Stimulated activated CD4-positive, alpha-beta T cell treated with anti-CD3 and anti-CD28 coated beads, Interleukin-1b, Interleukin-23, amount 100 ng/mL, for 1 hour (primary cell): ENCODE measurements at places on chromosomes 4 and X.

- no peak for DNase-seq
Observed at GRCh38 chr4:26130173-26130572, 190.6 kb upstream of the RBPJ start.

- DNase-seq: no peak
Observed at GRCh38 chrX:118181030-118181429, 64.4 kb upstream of the KLHL13 start.

DNA sequence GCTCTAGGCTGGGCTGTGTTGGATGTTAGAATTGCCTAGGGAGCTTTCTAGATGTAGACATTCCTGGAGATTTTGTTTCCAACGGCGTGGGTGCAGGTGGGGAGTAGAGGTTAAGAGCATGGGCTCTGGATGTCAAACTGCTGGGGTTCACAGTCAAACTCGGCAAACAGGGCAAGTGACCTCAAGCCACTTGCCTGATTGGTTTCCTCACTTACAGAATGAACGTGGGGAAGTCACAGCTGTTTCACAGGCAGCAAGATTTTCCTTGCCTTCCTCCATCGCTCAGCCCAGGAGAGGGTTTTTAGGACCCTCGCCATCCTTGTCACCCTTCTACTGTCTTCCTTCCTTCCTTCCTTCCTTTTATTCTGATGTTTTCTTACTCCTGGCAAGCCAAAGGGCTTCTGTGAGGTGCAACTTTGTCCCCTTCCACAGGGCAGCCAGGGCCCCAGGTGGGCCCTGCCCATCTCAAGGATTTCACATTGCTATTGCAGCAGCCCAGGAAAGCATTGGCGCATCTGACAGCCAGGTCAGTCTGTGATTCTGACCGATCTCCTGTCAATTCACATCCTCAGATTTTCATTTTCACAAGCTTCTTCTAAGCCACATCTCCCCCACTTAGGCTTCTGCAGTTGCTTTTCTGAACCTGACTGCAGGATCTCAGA, 7.0 kb downstream of the RTL5 start:
- DNase-seq: no peak

DNA sequence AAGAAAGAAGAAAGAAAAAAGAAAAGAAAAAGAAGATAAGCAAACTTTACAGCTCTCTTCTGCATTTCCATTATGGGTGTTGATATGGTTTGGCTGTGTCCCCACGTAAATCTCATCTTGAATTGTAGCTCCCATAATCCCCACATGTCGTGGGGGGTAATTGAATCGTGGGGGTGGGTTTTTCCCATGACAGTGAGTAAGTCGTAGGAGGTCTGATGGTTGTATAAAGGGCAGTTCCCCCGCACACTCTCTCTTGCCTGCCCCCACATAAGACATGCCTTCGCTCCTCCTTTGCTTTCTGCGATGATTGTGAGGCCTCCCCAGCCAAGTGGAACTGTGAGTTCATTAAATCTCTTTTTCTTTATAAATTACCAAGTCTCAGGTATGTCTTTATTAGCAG, 7.3 kb upstream of the RAB9A start:
- DNase-seq: no peak

DNA sequence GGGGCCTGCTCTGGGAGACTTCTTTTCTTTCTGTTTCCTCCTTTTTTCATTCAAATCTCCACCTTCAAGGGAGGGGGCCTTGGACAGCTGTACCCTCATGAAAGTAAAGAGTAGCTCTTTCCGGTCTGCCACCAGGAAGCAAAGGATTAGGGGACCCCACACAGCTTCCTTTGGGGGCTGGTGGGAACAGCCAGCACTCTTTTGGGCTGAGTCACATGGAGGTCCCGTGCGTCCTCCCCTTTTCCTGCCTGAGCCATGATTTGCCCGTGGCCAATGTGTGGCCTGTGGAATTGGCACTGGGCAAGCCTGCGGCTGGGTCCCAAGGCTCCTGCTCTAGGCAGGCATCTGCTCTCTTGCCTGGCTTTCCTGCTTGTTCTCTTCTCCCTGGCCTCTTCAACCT, 65.5 kb downstream of the FHDC1 start:
- DNase-seq: no peak

- no peak for DNase-seq
Observed at GRCh38 chrX:142994988-142995387, 30.7 kb upstream of the SPANXN4 start.

DNA sequence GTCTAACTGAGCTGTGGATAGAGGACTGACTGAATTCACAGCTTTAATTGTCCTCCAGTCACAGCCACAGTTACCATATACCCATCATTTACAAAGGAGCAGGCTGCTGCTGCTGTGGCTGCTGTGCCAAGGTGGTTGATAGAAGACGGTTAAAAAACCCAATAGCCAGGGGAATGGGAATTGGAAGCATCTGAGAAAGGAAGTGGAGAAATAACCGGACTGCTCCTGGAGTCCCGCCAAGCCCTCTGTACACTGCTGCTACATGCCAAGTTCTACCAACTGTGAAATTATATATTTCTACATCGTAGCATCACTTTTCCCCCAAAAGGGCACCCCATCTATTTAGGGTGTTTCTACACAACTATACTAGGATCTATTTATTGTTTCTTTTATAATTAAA, 279.7 kb upstream of the ARX start:
- no peak for DNase-seq

GRCh38 chr4:169439244-169439643, 168.5 kb upstream of the SH3RF1 start:
- no peak for DNase-seq

DNA sequence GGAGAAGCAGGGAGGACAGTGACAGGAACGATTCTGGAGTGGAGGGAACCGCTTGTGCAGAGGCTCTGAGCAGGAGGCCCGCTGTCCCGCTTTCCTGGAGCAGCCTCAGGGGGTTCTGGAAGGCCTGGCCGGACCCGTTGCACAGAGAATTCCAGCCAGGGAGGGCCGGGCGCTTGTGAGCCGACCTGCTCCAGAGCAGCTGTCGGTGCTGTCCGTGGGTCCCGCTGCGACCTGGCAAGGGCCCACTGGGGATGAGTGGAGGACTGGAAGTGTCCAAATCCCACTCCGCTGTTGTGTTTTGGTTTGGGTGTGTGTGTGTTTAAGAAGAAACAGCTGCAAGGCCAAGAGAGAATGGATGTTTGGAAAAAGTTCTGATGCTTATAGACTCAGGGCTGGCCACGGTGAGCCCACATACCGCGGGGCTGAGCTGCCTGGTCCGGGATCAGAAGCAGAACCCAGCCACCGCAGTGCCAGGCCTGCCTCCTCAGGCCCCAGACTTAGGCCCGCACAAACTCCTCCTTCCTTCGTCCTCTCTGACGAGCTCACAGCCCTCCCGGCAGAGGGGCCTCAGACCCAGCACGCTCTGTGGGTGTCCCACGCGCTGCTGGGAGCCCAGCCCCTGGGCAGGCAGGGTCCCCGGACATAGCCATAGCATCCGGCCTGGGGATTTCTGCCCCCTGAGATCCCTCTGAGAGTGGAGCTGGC, 73.9 kb downstream of the HTRA3 start:
- no peak for DNase-seq

DNA sequence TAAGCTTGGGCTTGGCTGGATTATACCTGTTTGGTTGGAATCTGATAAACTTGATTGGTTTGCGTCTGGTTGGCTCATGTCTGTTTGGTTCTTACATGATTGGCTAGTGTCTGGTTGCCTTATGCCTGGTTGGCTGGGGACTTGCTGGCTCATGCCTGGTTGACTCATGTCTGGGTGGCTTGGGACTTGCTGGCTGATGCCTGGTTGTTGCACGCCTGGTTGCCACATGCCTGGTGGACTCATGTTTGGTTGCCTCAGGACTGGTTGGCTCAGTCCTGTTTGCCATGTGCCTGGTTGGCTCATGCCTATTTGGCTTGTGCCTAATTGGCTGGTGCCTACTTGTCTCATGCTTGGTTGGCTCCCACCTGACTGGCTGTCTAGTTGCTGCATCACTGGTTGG, 104.5 kb downstream of the APOOL start:
- no peak for DNase-seq

GRCh38 chr4:185357211-185357610, 38.5 kb downstream of the LRP2BP start:
- no peak for DNase-seq

DNA sequence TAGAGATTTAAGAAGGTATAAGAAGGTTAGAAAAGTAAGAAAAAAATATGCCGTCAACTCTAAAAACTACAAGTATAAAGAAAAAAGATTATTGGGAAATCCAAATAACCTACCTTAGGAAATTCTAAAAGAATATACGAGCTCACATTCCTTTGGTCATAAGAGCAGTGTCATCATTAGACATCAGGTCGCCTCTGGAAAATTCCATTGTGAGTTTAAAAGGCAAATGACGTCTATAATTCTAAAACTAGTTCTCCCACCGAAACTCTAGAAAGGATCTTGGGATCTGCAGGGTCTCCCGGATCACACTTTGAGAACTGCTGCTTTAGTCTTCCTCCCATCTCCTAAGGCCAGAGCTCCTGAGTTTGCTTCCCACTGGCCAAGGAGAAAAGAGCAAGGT, 518 bp upstream of the SAT1 start:
- no peak for DNase-seq

- DNase-seq: no peak
Observed at GRCh38 chrX:154918060-154918483, 31.9 kb downstream of the F8A1 start.

DNA sequence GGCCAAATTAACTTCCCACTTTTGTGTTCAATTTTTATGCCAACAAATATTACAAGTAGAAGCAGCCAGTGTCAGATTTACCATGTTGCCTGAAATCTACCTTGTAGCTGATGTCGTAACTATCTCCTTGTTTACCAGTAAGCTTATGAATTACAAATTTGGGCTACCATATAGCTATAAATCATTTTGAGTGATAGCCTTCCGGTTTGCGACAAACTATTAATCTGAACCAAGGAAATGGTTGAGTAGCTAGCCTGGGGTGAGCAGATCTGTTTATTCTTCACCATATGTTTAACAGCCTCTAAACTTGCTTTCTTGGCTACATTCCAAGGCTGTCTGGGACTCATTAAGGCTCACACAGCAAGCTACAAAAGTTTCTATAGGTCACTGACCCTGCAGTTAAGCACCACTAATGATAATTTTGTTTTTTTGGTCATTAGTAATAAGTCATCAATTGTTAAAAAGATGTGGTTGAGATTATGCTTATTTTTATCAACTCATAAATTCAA, 218.7 kb upstream of the SPOCK3 start:
- no peak for DNase-seq

DNA sequence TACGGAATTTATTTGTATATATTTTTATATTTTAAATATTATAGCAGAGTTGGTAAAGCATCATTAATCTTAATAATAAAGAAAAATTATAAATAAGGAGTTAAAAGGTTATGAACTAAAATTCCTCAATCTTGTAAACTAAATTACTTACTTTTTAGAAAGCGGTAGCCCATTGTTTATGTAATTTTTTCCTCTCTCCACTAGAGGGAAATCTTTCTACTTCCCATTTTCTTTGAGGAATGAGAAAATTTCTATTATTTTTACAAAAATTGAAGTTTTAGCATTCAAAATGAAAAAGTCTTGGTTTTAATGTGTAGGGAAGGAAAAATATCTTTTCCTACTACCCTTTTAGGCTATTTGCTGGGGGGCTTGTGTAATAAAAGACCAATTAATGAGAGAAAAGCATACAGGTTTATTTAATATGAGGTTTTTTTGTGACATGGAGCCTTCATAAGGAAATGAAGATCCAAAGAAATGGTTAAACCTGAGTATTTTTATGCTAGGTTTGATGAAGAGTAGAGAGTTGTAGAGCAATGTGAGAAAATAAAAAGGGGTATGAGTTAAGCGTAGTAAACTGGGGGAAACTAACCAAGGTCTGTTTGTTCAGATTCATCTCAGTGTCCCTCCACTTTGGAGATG, 68.7 kb upstream of the ADAD1 start:
- no peak for DNase-seq

GRCh38 chr4:123304151-123304964, 92.2 kb upstream of the SPRY1 start:
- no peak for DNase-seq

- no peak for DNase-seq
Observed at GRCh38 chr4:7897811-7898210, 41.9 kb downstream of the AFAP1 start.

DNA sequence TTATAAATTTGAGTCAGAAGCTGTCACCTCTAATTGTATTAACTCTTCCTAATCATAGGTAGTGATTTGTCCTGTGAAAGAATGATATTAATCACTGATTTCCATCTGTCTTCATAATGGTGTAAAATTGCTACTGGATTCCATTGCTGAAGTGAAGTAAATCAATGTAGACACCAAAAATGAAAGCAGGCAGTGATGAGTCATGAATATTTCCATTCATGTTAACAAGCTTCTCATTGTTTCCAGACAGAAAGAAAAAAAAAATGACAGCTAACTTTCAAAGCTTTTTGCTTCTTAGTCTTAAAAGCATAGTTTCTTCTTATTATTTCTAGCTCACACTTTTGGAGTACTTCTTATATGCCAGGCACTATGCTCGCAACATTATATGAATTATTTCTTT, 21.5 kb downstream of the FAM114A1 start:
- DNase-seq: no peak

- DNase-seq: no peak
Observed at GRCh38 chr4:10144479-10144878, 27.9 kb upstream of the WDR1 start.

DNA sequence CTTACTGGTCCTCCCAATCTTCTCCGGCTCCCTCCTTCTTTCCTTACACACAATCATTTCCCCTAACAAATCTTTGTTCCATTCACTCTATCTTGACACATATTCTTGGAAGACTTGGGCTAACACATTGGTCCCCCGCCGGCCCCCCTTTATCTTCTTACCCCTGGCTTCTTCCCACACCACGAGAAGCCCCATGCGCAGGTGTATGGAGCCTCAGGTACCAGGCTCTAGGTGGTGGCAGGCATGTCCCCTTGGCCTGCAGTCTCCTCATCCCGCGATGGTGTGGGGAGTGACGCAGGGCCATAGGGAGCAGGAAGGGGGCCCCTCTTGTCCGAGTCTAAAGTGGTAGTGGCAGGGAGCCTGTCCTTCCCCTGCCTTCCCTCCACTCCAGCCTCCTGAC, 49.9 kb downstream of the DIPK2B start:
- DNase-seq: no peak

- no peak for DNase-seq
Observed at GRCh38 chr4:140904904-140905303, 148.7 kb upstream of the TBC1D9 start.

DNA sequence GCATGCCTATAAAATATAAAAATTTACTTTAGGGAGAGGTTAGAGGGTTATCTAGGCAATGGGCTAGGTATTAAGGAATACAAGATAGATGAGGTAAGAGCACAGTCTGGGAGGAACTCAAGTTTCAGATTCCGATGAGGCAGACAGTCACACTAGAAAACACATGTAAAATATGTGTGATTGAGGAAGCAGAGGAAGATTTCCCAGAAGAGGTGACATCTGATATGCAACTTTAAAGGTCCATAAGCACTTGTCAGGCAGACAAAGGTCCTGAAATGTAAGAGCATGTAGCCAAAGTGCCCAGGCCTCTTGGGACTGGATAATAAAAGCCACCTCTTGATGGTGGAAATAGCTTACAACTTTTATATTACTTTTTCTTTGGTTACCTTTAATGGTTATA, 81.1 kb upstream of the AADAT start:
- DNase-seq: no peak

DNA sequence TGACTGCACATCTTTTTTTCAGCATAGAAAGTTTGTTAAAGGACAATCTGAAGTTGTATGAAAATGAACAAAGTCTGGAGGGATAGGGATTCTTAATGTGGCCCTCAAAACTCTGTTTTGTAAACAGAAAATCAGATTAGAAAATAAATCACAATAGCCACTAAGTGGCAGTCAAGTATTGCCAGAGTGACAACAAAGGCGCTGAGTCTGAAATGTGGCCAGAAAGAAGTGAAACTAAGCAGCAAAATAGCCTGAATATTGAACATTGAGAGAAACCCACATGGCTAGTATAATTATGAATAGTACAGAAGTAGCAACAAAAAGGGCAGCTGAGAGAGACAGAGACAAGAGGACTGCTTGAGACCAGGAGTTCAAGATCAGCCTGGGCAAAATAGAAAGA, 81.1 kb upstream of the CT45A1 start:
- DNase-seq: no peak
